Tongue (tissue), 3 donors: ENCODE measurements at places on chromosomes 11 and 22. TPM values are rescaled to one million over a fixed set of nuclear protein-coding genes. Genes with fewer than 3 reads are reported as not detected.

DNA sequence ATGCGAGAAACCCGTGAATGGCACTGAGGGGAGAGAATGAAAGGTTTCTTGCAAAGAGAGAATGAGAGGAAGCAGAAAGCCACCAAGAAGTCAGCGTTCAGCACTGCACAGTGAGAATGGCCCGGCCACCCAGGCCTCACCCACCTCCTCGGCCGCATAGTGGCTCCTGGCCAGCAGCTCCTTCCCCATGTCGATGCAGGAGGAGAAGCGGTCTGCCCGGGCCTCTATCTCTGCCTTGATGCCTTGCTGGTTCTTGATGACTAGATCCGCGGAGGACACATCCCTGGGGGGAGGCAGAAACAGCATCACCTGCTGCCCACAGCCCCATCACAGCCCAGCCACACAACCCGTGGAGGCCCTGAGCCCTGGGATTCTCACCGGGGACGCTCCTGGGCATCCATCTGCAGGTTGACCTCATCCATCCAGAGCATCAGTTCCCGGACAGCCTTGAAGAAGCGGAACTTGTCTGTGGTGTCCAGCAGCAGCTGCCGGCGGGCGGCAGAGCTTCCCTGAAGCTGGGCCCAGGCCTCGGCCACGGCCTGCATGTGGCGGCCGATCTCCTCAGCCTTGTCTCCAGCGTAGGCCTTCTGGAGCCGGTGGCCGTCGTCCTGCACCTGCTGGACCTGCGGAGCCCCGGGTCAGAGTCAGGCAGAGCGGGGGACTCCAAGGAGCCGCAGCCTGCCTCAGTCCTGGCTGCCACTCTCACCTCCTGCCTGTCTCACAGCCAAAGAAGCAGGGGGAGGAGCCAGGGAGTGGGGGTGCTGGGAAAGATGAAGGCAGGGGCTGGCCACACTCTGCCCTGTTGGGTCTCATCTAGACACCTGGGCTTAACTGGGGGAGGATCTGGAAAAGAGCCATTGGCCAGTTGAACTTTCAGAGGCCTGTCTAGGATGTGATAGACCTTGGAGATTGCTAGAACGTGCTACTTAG is 12.2 kb upstream of the RBM4B start:
- no peak for DNase-seq

DNA sequence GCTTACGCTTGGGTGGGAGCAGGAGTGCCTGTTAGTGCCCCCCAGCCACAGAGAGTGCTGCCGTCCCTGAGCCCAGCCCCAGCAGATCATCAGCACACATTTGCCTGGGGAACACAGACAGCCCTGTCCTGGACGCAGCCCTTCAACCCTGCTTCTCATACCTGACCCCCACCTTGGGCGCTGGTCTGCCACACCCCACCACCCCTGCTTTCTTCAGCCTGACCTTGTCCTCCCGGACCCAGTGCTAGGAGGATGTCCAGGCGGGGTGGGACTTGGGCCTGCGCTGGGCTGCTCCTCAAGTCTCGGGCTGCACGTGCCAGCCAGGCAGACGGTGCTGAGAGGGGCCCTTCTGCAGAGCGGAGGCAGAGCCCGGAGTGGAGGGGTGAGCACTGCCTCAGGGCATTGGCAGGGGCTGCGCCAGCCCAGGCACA is 119.2 kb downstream of the KCNQ1OT1 start:
- no peak for DNase-seq

DNA sequence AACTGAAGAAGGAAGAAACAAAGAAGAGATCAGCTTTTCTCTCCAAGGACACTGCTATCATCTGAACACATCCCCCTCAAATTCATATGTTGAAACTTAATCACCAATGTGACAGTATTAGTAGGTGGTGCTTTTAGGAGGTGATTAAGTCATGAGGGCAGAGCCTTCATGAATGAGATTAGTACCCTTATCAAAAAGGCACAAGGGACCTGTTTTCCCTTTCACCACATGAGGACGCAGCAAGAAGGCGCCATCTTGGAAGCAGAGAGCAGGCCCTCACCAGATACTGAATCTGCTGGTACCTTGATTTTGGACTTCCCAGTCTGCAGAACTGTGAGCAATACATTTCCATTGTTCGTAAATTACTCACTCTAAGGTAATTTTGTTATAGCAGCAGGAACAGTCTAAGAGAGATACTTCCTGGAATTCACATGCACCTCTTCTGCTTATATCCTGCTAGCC is 20.9 kb upstream of the CREB3L1 start:
- DNase-seq, result no peak

DNA sequence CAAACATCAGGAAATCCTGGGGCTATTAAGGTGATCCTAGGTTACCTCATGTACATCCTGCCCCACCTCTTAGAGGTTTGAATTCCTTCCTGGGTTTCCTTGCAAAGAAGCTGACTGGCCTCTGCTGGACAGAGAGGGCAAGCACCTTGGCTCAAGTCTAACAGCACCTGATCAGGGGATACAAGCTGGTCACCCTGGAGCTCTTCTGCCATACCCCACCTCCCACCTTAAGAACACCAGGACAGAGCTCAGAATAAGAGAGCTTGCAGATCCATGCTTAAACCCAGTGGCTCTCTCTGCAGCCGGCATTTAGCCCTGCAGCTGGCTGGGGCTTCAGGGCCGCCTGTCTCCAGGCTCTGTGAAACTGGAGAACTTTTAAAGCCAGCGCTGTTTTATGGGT is 386.6 kb upstream of the NARS2 start:
- peak; percentile 50 for DNase-seq

The UBQLN3 gene
- total RNA-seq, result not detected

The HOATZ gene
- not detected for total RNA-seq

The TM7SF2 gene
- 13.2 TPM for total RNA-seq

The OR5AR1 gene
- total RNA-seq, result not detected

The OR10A2 gene
- total RNA-seq, result not detected
